ENCODE measurements at places on chromosomes 5 and 9.

DNA sequence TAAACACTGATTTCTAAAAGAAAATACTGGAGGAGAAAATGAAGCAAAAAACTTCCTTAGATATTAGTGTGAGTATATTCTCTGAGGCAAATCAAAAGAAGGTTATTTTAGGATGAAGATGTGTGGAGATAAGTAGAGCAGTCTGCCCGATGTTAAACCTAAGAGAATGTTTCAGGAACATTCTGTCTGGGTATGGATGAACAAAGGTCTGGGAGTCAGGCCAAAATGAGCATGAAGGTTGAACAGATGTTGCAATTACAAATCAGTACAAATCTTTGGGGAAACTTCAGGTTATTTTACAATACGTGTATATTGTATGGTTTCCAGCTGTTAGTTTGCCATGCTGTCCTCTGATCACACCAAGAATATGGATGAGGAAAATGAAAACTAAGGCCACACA is 14.4 kb upstream of the CEP78 start:
- no peak overlapping the region for H3K4me3 ChIP-seq
- peaks cover 3% of the 10 kb centered on the region for H3K36me3 ChIP-seq
- H3K27ac ChIP-seq, result no peak overlapping the region
- H3K27me3 ChIP-seq, result no peaks in the 10 kb centered on the region

DNA sequence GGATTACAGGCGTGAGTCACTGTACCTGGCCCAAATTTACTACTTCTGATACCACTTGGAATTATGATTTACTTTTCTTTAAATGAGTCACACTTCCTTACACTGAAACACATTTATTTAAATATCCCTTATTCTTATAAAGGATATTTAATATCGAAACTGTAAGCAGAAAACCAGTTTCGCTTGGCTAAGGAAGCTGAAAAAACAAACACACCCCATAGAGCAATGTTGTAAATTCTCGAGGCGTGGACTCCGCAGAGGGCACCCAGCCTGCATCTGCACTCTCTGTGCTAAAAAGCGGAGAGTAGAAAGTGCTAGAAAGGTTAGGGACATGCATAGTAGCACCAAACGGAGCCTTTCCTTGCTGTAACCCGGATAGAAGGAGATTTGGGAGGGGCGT is 86.5 kb downstream of the HMCN2 start:
- H3K4me3 ChIP-seq, result no peak overlapping the region
- no peak for DNase-seq
- H3K27me3 ChIP-seq, result no peaks in the 10 kb centered on the region
- H3K27ac ChIP-seq, result no peak overlapping the region
- H3K4me1 ChIP-seq, result no peaks in the 10 kb centered on the region

DNA sequence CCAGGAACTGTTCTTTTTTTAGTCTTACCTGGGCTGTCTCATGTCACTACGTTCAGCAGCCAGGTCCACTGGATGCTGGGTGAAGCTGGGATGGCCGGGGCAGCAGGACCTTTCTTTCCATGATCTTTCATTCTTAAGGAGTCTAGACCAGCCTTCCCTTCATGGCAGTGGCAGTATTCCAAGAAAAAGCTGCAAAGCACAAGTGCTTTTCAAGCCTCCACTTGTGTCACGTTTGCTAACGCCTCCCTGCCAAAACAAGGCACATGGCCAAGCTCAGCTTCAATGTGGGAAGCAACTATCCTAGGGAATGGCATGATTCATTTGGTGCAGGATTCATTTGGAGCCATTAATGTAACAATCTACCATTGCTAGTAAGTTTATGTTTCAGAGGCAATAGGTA is 94.8 kb downstream of the RCL1 start:
- H3K27ac ChIP-seq, result no peak overlapping the region
- H3K4me3 ChIP-seq, result no peak overlapping the region
- H3K4me1 ChIP-seq, result no peaks in the 10 kb centered on the region

DNA sequence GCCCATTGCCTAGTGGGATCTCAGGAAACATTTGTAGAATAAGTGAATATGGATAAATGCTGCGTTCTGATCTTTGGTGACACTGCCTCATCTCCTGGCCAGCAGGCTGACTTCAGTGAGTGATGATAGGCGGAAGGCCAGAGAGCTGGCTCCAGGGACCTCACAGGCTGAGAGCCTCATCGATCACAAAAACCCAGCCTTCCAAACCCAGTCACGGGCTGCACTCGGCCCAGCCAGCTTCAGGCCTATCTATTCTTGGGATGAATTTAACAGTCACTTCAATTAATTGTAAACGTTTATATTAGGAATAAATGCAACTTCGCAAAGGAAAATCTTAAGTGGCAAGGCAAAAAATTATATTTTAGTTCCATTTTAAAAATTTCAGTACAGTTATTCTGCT is 201.6 kb downstream of the IRX2 start:
- H3K4me1 ChIP-seq, result peaks cover 4% of the 10 kb centered on the region
- H3K36me3 ChIP-seq, result peaks cover 3% of the 10 kb centered on the region
- no peak for DNase-seq

GRCh38 chr5:135423146-135423845 is 23.9 kb downstream of the DCANP1 start:
- peaks cover 29% of the 10 kb centered on the region for H3K27me3 ChIP-seq
- peaks cover 3% of the 10 kb centered on the region for H3K4me1 ChIP-seq

DNA sequence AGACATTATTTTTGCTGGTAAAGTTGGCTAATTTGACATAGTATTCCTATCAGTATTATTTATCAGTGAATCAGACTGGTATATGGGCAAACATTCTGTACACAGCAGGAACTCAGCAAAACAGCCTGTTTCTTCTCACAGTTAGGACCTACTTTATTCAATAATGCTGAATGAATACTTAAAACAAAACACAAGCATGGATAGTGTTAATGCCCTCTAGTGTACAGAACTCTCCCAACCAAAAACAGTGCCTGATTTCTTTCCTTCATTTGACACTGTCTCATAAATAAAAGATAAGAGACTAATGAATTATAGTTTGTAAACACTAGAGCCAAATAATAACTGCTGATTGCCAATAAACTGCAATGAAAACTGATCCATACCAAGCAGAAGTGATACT is 1113.3 kb downstream of the PTPRD start:
- H3K4me1 ChIP-seq, result peaks cover 9% of the 10 kb centered on the region
- H3K27ac ChIP-seq, result no peak overlapping the region
- no peak for DNase-seq
- H3K27me3 ChIP-seq, result no peaks in the 10 kb centered on the region
- peaks cover 3% of the 10 kb centered on the region for H3K36me3 ChIP-seq
- H3K4me3 ChIP-seq, result no peak overlapping the region

DNA sequence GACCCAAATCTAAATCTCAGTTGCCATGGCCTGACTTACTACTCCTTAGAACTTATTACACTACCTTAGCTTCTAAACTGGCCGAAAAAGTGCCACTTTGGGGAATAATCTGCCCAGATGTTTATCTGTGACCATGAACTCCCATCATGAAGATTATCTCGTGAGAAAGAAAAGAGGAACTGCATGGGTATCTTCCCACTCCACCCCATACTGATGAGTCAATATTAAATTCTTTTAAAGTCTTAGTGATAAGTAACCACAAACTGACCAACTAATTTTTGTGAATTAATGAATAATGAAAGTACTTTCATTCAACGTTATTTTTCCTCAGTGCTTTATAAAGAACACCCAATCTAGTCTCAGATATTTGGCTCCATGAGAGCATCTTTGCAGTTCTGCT is 493.5 kb downstream of the EBF1 start:
- H3K36me3 ChIP-seq, result no peaks in the 10 kb centered on the region
- no peaks in the 10 kb centered on the region for H3K4me1 ChIP-seq
- no peak overlapping the region for H3K27ac ChIP-seq
- H3K27me3 ChIP-seq, result peaks cover 34% of the 10 kb centered on the region
